ENCODE measurements at places on chromosomes 7 and 10.

- no peak for DNase-seq
Measured at GRCh38 chr10:71706216-71707121, 13.1 kb downstream of the C10orf105 start.

- no peak for DNase-seq
Measured at GRCh38 chr7:50068026-50068425, 25.0 kb downstream of the ZPBP start.

DNA sequence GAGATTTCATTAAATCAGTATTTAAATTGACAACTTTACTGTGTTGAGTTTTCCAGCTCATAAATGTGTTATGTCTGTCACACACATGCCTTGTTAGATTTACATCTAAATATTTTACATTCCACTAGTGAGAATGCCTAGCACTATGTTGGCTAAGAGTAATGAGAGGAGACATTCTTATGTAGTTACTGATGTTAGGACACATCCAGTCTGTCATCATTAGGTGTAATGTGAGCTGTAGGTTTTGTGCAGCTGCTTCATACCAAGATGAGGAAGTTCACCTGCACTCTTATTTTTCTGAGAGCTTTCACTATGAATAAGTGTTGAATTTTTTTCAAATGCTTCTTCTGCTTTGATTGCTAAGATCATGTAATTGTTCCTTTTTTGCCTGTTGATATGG, 218.0 kb upstream of the IGFBP3 start:
- DNase-seq: no peak

- no peak for DNase-seq
Measured at GRCh38 chr7:156533964-156534363, 106.6 kb upstream of the RNF32 start.

DNA sequence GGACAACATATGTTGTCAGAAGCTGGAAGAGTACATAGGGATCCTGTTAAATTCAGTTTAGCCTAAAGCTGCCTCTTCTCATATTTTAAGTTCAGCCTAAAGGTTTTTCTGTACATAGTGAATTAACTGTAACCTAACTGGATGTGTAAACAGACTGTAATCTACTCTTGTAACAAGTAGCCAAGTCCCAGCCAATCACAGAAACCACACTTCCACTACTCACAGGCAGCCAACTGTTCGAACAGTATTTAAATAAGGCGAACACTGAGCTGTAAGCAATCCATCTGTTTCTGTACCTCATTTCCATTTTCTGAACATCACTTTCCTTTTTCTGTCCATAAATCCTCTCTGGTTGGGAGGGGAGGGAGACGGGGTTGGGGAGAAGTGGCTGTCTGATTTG, 15.0 kb upstream of the STN1 start:
- no peak for DNase-seq

GRCh38 chr10:10222304-10222841, 795.3 kb upstream of the CELF2 start:
- DNase-seq: no peak

DNA sequence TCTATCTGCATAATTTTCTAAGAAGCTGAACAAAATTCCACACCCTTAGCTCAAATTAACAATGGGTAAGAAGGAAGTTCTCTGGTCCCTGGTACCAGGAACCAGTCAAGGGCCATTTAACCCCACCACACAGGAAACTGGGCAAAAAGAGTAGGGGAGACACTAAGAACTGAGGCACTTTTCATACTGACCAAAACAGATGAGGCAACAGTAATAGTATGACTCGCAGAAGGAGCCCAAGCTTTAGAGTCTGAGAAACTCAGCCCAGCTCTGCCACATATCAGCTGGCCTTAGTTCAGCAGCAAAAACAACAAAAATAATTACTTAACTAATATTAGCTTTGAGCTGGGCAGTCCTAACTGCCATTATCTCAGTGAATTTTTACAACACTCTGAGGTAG, 221.2 kb downstream of the FAM107B start:
- DNase-seq: no peak

- no peak for DNase-seq
Measured at GRCh38 chr10:101668566-101668965, 26.4 kb downstream of the FBXW4 start.

DNA sequence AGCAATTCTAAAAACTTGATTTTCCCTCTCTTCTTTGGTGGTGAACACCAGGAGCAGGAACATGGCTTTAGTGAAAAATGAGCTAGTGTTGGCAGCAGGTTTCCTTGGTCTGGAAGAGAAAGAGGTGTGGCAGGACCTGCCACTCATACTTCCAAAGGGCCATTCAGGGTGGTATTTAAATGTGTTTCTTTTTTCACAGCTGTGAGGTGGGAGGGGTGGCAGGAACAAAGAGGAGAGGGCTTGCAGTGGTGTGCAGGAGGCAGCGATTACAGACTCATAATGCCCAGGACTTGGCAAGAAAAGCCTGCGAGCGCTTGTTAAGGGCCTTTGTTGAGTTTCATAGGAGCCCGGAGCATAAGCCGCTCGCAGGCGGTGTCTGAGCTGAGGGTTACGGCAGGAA, 36.8 kb downstream of the WIPF3 start:
- DNase-seq: no peak

DNA sequence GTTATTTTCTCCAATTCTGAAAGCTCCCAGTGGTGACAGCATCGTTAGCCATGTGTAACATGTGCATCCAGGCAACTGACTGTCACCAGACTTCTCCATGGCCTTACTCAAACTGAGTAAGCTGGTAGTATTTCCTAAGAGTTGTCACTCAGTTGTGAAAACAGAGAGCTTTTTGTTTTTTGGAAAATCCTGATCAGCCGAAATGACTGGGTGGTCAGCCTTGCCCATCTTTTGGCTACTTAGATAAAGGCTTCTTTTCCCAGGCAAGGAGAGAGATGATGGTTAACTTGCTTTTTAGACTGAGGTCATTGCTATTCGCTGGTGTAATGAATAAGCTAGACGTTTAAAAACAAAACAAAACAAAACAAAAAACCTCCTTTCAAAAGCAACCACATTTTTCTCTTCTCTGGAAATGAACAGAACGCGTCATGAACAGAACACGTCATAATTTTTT, 159.5 kb upstream of the KLF14 start:
- DNase-seq: no peak

GRCh38 chr10:103499881-103500280, 6.4 kb downstream of the NEURL1 start:
- no peak for DNase-seq

DNA sequence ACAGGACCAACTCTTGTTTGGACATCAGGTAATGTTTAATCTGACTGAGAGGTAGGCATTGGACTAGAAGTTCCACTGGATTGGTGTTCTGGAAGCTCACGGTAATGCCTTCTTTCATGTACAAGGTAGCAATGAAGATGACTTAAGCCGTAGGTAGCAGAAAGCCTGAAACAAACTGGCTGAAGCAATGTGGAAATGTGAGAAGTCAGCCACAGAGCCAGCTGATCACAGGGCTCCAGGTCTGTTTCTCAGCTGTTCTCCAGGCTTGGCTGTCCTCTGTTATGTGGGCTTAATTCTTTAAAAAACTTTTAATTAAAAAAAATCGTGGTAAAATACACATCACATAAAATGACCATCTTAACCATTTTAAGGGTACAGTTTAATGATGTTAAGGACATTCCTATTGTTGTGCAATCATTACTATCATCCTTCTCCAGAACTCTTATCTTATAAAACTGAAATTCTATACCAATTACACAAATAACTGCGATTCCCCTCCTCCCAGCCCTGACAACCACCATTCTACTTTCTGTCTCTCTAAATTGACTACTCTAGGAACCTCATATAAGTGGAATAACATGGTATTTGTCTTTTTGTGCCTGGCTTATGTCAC, 101.4 kb upstream of the ZNF32 start:
- DNase-seq: no peak

DNA sequence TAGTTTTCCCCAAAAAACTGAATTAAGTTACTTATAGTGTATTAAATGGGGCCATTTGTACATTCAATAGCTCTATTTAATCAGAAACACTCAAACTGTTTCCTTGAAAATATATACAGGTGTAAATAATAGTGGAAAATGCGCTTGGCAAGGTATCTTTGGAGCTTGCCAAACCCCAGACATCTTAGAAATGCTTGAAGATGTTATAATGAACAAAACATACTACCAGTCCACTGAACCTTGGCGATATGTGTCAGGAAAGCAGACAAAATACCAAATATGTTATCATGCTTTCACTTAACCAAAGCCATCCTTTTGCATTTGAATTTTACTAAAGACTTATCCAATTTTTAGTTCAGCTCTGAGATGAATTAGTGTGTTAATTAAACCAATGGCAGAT, 352.7 kb upstream of the SEMA3A start:
- DNase-seq: no peak

DNA sequence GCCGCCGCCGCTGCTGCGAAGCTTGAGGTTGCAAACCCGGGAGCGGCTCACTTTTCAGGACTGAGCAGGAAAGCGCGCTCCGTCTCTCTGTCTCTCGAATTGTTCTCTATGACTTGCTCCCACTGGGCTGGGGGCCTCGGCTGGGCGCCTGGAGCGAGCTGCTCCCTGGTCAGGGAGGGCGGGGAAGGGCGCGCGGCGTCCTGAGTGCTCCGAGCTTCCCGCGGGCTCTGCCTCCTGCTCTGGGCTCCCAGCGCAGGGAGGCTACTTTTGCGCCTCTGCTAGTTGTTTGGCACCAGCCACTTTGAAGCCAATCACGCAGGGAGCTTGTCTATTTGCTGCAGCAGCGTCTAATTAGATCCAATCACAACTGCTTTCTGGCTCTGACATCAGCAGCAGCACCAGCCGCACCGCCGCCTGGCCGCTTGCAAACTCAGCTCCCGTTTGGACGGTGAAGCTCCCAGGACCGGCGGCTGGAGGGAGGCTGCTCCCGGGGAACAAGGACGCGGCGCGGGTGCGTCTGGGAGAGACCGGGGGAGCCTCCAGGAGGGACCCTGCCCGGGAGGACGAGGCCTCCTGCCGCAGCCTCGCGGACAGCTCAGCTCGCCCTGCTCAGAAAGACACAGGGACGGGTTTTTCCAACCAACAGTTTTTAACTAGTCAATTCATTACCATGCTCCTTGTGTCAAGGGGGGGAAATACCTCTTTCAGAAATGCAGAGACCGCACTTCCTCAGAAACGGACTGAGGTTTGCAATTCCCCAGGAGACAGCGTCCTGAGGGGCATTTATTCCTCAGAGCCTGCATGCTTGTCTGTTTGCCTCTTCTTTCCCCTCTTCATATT, at the start of gene ADARB2:
TSS of gene ADARB2 (minus strand) at position 304 of the 840 bp plus-strand sequence.
- no peak for DNase-seq

GRCh38 chr7:158357898-158358821, 229.5 kb downstream of the PTPRN2 start:
- no peak for DNase-seq
